ENCODE measurements at places on chromosomes 7 and 10.

- DNase-seq: no peak
Measured at GRCh38 chr10:48533951-48534720, 70.7 kb downstream of the ARHGAP22 start.

DNA sequence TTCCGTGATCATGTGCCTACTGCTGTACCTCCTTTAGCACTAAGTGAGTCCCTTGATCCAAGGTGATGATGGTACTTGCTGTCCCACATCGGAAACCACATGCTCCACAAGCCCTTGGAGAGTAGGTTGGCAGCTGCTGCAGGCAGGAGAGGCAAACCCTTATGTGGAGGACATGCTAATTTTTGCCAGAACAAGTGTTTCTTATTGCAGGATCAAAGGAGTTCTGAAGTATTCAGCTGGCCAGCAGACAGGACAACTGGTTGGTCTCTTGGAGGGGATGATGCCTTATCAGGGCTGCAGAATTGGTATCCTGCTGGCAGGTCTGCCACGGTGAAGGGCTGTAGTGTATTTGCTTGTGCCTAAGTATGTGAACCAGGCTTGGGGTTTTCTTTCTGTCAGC, 36.8 kb downstream of the NACAD start:
- DNase-seq: no peak

GRCh38 chr7:66323114-66323796, 118.1 kb downstream of the TPST1 start:
- no peak for DNase-seq

- DNase-seq: no peak
Measured at GRCh38 chr10:109587366-109587765, 335.9 kb downstream of the XPNPEP1 start.

DNA sequence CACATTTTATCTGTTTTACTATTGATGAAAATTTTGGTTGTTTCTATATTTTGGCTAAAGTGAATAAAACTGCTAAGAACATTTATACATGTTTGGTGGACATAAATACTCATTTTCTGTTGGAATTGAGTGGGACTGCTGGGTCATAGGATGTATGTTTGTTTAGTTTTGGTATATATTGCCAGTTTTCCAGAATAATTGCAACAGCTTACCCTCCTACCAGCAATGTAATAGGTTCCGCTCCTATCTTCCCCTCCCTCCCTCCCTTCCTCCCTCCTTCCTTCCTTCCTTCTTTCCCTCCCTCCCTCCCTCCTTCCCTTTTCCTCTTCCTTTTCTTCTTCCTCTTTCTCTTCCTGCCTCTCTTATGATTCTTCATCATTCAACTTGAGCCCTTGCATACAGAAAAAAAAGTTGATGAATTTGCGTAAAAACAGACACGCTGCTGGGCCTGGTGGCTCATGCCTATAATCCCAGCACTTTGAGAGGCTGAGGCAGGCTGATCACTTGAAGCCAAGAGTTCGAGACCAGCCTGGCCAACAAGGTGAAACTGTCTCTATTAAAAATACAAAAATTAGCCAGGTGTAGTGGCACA, 23.5 kb downstream of the VKORC1L1 start:
- no peak for DNase-seq

- no peak for DNase-seq
Measured at GRCh38 chr10:107284187-107284586, 119.7 kb upstream of the SORCS1 start.

- DNase-seq: no peak
Measured at GRCh38 chr7:1853431-1853985, 183.4 kb downstream of the ELFN1 start.

GRCh38 chr7:150665896-150666295, 19.6 kb upstream of the GIMAP2 start:
- no peak for DNase-seq

DNA sequence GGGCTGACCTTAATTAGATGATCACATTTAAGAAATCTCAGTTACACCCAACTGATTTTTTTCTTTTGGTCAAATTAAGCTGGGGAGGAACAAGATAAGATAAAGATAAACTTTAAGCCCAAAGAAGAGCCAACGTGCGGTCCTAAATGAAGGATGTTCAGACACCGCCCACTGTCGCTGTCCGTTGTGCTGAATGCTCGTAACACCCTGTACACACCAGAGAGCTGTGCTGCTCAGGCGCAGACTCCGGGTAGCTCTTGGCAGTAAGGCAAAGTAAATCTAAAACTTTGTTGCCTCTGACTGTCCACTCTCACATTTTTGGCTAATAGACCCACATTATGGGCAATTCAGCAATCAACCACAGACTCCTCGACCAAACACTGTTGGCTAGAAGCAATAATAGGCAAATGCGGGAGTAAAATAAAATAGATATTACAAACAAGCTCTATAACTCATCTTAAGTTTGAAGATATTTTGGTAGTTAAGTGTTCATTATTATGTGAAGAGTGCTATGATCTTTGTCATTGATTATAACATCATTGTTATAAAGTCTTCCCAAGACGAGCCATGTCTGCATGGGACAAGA, 57.1 kb downstream of the PLPP4 start:
- peak; percentile 69 for DNase-seq

- DNase-seq: no peak
Measured at GRCh38 chr7:68914006-68914405, 684.3 kb upstream of the AUTS2 start.

DNA sequence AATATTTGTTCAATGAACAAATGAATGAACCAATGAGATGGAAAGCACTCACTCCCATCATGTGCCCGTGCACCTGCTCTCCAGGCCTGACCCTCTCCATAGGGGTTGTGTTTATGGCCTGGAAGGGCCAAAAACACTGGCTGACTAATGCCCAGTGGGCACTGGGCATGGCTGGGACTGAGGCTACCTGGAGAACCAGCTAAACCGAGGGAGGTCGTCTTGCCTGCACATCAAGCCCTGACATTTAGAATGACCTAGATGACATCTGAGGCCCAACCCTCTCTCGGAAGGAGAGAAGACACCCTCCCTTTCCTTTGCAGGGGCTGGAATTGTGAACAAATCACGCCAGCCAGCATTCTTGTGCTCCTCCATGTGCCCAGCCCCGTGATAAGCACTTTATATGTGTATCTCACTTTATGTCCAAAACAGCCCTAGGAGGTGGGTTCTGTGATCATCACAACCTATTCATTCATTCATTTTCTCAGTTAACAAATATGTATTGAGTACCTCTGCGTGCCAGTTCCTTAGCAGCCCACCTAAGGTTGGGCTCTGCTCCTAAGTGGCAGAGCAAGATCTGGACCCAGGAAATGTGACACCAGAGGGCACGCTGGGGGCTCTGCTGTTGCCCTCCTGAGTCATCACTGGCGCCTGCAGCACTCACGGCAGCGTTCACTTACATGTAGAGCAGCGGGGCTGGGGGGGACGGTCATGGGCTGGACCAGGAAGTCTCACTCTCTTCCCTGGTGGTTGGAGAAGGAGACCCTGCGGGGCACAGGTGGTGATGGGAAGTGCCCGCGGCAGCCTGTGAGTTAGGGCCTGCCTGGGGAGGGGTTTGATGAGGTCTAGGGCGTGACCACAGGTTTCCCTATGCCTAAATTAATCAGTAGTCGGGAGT, 52.0 kb downstream of the TSPAN15 start:
- DNase-seq: no peak

DNA sequence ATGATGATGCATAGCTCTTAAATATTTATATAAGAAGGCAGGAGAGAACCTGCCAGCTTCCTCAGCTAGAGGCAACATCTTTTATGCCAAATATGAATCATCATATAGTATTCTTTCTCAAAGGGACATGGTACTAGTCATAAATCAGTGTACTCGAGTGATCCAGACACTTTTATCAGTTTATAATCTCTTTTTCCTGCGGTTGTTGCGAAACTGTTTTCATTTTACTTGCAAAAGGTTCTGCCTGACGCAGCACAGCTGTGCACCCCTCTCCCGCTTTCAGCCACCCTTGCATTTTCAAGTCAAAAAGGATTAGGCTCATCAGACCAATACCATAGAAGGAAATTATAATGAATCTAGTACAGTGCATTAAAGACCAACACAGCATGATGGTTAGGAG, 332.3 kb upstream of the PRKCQ start:
- peak; percentile 86 for DNase-seq

DNA sequence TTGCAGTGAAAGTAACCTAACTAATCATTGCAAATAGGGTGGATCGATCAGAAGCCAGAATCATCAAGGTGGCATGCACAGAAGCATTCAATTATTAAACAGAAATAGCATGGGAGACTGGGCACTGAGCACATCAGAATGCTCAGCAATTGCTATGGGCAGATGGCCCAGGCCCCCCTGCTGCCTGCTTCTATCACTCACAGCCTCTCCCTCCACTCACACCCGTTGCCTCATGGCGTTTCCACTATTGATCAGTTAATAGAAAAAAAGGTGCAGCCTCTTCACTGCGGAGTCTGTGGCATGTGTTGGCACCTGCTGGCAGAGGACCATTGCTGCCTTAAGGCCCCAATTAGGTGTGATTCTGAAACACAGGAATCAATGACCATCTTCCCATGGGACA, 11.2 kb upstream of the HTR5A start:
- no peak for DNase-seq

DNA sequence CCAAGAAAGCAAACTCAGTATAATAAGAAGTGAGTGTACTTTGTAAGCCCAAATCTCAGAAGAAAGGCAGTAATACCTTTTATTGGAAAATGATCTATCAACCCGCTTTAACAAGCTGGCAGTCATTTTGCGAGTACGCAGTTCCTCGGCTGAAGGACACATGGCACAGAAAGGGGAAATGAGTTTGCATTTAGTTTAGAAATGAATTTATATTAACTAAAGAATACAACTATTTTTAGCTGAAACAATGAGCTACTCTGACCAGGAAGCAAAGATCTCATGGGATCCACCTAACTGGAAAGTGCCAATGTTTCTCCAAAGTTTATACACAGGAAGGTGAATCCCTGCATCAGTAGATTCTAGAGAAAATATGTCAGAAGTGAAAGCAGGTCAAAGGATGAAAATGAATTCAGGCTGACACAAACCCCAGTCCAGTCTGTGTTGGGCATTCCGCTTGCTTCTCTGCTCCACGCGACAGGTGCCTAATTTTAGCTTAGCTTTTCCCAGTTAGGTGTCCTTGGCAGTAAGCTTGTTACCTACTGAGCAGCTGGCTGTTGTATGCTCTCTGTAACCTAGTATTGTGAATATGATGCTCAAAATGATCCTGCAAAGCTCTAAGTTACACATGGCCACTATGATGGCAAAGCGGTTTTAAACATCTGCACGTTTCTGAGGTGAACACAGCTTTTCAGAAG, 112.8 kb downstream of the LARP4B start:
- no peak for DNase-seq

DNA sequence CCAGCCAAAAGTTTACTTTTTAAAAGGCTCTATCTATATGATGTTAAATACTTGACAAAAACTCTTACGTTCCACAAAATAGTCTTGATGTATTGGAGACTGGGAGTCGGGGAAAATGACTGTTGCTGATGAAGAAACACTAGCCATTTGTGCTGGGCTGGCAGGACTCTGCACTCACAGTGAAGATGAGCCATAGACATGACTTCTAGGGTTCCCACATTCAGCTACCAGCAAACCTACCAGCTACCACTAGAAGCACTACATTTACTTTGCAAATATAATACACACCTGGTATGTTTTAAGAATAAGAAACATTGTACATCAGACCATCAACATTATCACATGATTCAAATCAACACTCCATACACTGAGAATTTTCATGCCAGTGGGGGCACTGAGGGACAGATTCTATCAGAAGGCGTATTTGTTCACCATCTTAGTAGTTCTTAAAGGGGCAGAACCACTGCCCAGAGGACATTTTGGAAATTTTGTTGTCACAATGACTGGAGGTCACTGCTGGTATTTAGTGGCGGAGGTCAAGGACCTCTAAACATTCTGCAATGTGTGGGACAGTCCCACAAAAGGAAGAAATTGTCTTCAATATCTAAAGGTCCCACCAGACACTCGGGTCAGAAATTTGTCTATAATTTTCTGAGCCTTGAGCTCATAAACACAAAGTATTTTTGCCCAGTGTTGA, 52.3 kb downstream of the PARD3 start:
- no peak for DNase-seq

GRCh38 chr7:143499743-143500348, 22.2 kb downstream of the TAS2R41 start:
- no peak for DNase-seq

- DNase-seq: no peak
Measured at GRCh38 chr7:117126676-117127075, 173.4 kb downstream of the ST7 start.

Data from RWPE1 (cell line).